ENCODE measurements at places on chromosomes 7 and 10.

DNA sequence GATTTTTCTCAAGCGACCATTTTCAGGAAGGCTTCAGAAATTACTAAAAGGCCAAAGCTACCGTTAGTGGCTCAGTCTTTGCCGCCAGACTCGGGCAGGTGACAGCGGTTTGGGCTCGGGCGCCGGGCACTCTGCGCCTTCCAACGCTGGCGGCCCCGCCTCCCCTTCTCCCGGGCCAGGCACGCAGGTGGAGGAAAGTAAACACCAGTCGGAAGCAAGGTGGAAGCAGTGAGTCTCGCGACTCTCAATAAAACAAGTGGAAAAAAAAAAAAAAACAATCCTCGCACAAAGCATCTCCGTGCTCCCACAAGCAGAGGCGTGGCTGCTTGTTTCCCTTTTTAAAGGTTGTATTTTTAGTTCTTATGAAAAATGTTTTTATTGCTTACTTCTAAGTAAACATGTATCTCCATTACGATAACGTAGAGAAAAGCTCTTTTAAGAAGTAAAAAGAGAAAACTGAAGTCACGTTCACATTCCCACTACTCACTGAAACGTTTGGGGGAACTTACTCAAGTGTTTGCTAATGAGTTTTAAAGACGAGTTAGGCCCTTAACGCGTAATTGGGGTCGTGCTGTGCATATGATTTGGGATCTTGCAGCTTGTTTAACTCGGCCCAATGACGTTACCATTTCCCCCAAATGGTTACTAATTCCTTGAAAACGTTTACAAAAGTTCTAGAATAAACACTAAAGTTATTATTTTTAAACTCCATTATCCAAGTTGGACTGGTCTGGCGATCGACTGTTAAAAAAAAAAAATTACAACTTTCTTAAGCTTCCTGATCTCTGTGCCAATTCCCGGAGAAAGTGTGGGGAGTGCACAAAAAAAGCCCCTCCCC, 864 bp downstream of the CDCA7L start:
- DNase-seq = peak; percentile 71

DNA sequence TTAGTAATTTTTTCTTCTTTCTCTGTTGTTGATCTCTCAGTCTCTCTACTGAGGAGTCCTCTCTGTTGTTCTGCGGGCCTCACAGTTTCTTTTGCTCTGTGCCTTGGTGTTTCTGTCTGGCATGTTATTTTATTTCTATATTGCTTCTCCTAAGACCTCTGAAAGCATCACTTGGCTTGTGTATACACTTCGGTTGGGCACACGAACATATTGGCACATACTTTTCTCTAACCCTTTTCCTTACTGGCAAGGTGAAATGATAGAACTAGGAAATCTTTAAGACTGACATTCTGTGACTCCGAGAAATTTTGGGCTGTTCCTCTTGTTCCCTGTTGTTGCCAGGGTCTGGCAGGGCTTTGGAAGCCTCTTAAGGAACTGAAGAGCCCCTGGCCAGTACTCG, 148.9 kb downstream of the CELF2 start:
- no peak for DNase-seq

DNA sequence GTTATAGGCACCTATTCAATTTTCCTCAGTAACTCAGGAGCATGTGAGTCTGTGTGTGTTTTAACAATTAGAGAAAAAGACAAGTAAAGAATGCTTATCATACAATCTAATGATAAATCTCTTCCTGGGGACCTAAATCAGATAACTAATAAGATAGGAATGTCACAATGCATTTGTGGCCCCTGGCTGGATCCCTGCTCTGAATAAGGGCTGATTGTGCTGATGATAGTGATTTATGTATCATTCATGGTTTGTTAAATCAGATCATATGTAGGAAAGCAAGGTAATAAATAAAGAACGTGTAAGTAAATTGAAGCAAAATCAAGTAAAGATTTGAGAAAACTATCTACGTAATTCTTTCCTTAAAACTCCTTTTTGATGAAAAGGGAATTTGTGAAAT, 145.9 kb downstream of the C7orf25 start:
- DNase-seq = no peak

DNA sequence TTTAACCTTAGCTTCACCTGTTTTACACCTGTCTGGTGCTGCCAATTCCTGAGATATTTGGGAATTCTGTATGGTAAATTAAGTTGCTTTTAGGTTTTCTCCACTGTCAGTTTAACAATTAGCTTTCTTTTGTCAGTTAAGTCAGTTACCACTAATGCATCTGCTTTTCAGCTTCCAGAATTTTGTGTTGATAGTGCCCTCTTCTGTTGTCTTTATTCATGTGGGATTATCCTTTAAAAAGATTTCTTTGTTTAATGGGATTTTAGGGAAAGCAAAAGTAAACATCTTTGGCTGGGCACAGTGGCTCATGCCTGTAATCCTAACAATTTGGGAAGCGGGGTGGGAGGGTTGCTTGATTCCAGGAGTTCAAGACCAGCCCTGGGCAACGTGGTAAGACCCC, 8.1 kb downstream of the TFAM start:
- no peak for DNase-seq

DNA sequence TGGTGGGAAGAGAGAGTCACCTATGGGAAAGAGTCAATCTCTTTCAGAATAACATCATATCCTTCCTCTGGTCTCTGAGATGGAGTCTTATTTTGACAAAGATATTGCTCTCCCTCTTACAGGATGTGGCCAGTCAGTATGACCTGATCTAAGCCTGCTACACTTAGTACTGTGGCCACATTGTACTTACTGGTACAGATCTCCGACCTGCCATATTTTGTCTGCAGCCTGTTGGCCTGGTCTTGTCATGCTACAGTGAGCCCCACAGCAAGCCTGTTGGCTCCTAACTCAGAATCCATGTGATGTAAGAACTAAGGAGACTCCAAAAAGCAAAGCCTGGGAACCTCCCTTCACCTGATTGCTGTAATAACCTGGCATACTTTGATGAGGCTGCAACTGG, 377.8 kb downstream of the SFMBT2 start:
- DNase-seq = no peak

GRCh38 chr7:138900035-138900828, 81.0 kb downstream of the KIAA1549 start:
- DNase-seq = no peak

- no peak for DNase-seq
Measured at GRCh38 chr10:124842721-124843120, 41.1 kb downstream of the ABRAXAS2 start.

GRCh38 chr7:64614812-64615211, 51.1 kb upstream of the ZNF107 start:
- no peak for DNase-seq

DNA sequence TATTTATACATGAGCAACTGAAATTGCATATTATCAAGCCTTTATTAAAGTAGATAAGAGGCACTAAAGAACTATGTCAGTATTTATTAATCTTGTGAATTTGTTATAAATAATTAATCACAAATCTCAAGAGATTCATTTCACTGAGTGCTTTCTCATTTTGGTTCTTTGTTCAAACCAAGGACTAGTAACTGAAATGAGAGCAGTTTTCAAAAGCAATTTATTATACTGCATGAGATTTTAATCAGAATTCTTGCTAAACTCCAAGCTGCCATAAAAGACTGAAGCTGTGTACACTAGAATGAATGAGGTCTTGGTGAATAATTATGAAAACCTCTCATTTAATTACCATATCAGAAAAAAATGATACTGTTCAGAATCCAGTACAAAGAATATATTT, 224.8 kb upstream of the IMMP2L start:
- DNase-seq = no peak

DNA sequence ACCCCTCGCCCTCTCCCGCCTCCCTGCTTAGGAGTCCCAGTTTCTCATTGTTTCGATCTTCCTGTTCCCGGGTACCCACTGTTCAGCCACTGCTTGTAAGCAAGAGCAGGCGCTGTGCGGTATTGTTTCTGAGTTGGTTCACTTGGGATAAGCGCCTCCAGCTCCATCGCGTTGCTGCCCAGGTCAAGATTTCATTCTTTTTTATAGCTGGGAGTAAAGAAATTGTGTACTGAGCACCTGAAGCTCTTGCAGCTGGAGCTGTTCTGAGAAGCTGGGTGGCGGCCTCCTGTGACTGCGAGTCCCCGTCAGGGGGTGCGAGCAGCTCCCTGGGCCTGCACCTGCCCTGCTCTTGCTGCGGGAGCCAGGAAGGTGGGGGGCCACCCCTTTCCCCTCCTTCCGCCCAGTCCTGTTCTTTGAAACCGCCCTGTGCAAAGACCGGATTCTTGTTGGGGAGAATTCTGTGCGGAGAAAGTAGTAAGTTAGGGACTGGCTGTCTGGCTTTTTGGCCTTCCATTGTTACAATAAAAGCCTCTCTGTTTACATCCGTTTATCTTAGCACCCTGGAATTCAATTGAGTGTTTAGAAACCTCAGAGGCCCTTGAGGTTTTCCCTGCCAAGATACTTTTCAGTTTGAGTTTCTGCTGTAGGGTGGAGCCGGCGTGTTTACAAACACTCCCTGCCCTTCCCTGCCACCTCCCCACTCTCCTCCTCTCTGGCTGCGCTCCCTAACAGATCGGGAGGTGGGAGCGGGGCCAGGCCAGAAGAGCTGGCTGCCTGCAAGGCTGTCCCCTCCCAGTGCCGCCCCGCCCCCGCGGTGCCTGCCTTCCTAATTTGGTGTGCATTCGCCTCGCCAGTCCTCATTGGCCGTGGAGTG, 30.8 kb upstream of the AP5Z1 start:
- DNase-seq = peak; percentile 94

GRCh38 chr10:96703358-96703757, 17.0 kb downstream of the PIK3AP1 start:
- DNase-seq = no peak

- DNase-seq = no peak
Measured at GRCh38 chr10:121296881-121297585, 301.2 kb downstream of the FGFR2 start.

DNA sequence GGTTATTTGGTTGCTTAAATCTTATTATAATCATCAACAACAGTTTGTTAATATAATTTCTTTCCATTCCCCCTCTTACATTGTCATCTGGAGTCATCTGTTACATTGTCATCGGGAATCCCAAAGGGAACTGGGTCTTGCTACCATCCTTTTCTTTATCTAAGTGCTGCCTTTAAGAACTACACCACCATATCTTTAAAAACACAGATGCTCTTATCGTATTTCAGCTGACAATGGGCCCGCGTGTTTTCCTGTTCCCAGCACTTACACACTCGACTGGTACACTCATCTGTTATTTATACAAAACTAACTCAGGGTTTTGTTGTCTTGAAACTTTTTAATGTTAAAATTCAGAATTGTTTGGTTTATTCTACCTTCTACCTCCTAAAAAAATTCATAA, 256.2 kb upstream of the MGMT start:
- peak; percentile 19 for DNase-seq

DNA sequence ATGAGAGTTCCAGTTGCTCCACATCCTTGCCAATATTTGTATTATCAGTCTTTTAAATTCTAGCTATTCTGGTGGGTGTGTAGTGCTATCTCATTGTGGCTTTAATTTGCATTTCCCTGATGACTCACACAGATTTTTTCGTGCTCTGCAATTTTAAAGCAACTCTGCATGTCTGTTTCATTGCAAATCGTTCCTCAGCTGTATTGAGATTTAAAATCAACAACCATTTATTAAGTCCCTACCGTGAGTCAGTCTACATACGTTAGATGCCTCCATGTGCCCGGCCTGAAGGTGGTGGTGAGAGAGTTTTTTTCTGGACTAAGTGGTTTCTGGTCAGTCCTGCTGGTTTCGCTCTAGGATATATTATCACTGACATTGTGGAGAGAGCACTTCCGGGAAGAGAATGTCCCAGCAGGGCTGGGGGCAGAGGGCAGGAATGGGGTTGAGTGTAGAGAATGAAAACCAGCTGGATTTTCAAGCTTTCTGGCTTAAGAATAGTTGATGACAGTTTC, 8.4 kb upstream of the HYCC1 start:
- DNase-seq = peak; percentile 8

GRCh38 chr7:74212661-74213060, 2.9 kb downstream of the LAT2 start:
- no peak for DNase-seq

GRCh38 chr10:71964098-71964742, at the start of gene CHST3:
Gene CHST3, plus strand, starts transcription at chr10:71964395. Its CDS starts 41,448 bp downstream, at chr10:72005843.
- no peak for DNase-seq

DNA sequence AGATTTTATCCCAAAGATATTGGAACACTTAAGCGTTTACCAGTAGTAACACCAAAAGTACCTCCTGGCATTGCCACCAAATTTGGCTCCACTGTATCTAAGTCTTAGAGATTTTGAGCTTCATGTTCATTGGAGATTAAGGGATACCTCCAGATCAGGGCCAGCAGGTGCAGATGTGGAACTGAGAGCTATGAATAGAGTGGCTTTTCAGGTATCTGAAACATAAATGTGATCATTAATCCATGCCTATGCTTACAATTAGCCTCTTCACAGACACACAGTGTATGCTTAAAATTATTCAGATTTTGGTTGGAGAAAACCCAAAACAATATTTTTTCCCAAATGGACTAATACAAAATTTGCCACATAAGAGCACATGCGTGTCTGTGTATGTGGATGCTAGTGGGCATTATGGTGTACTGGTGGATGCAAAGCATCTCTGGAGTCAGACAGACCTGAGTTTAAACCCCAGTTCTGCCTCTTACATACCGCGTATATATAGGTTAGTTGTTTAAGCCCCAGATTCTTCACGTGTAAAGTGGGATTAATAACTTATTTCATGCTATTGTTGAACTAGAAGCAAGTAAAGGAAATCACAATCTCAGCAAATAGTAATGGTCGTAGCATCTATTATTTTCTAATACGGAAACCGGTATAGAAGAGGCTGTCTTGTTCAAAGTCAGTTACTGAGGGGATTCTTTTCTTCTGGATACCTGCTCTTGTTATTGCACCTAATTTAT, 6.8 kb upstream of the LRRC4 start:
- no peak for DNase-seq

DNA sequence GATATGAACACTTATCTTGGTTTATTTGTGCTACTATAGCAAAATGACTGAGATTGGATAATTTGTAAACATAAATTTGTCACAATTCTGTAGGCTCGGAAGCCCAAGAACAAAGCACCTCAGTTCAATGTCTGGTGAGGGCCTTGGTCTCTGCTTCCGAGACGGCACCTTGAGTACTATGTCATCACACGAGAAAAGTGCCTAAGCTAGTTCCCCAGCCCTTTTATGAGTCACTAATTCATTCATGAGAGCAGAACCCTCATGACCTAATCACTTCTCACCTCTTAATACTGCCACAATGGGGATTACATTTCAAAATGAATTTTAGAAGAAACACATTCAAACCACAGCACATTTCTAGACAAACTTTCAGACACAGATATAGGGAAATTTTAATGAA, 52.0 kb upstream of the PRSS1 start:
- no peak for DNase-seq

GRCh38 chr10:8298896-8299570, 244.5 kb downstream of the GATA3 start:
- no peak for DNase-seq

- no peak for DNase-seq
Measured at GRCh38 chr7:28243861-28244260, 63.3 kb upstream of the JAZF1 start.

Data from erythroblast (primary cell).